ENCODE measurements at places on chromosomes 1 and 21. TPM values are rescaled to one million over a fixed set of nuclear protein-coding genes. Genes with fewer than 3 reads are reported as not detected.

DNA sequence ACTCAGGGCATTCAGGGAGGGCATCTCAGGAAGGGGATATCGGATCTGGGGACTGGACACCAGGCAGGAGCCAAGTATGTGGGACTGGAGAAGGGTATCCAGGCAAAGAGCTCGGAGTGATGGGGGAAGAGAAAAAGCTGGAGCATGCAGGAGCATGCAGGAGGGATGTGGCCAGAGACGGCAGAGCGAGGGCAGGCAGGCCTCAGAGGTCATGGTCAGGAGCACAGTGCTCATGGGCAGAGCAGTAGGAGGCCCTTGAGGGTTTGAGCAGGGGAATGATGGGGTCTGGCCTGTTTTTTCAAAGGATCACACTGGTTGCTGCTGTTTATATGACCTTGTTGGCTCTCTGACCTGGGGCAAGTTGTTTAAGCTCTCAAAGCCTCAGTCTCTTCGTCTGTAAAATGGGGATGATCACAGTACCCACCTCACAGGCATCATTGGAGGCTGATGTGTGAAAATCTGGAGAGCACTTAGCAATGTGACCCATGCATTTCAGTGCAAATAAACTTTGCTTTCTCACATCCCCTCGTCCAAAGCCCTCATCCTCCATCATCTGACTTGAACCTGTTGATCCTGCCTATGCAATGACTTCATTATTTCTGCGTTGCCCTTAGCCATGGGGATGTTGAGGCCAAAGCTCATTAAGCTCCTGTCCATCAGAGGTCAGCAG lies 273.1 kb downstream of the MATN1 start:
- no peak for DNase-seq
- H3K27ac ChIP-seq: no peak overlapping the region
- H3K27me3 ChIP-seq: no peaks in the 10 kb centered on the region
- no peaks in the 10 kb centered on the region for H3K4me1 ChIP-seq

DNA sequence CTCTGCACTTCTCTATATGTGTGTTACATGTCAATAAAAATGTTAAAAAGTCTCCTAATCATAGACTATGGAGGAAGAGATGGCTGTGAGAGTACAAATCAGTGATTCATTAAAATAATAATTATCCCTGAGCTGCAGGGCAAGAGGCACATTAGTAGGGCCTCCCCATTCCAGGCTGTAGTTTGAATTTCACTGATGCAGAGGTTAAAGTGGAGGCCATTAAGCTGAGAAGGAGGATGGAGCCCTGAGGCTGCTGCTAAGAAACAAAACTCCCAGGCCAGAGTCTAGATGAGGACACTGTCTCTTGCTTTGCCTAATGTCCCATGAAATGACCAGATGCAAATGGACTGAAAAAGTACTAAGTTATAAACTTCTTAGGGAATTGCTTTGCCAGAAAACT lies 89.1 kb upstream of the WDR26 start:
- no peaks in the 10 kb centered on the region for H3K4me1 ChIP-seq
- no peak for DNase-seq
- no peak overlapping the region for H3K27ac ChIP-seq
- no peaks in the 10 kb centered on the region for H3K27me3 ChIP-seq
- H3K4me3 ChIP-seq: no peak overlapping the region

GRCh38 chr1:156668801-156669637 lies 8.2 kb downstream of the NES start:
- H3K4me1 ChIP-seq: peaks cover 88% of the 10 kb centered on the region
- no peak overlapping the region for H3K4me3 ChIP-seq
- H3K27ac ChIP-seq: peak overlapping the region; percentile 99
- H3K27me3 ChIP-seq: no peaks in the 10 kb centered on the region
- DNase-seq: no peak

- no peaks in the 10 kb centered on the region for H3K27me3 ChIP-seq
- no peak overlapping the region for H3K4me3 ChIP-seq
- H3K36me3 ChIP-seq: no peaks in the 10 kb centered on the region
- no peak for DNase-seq
- no peak overlapping the region for H3K27ac ChIP-seq
These were observed 4.5 kb upstream of the ANKRD13C start for GRCh38 chr1:70358921-70359564.

DNA sequence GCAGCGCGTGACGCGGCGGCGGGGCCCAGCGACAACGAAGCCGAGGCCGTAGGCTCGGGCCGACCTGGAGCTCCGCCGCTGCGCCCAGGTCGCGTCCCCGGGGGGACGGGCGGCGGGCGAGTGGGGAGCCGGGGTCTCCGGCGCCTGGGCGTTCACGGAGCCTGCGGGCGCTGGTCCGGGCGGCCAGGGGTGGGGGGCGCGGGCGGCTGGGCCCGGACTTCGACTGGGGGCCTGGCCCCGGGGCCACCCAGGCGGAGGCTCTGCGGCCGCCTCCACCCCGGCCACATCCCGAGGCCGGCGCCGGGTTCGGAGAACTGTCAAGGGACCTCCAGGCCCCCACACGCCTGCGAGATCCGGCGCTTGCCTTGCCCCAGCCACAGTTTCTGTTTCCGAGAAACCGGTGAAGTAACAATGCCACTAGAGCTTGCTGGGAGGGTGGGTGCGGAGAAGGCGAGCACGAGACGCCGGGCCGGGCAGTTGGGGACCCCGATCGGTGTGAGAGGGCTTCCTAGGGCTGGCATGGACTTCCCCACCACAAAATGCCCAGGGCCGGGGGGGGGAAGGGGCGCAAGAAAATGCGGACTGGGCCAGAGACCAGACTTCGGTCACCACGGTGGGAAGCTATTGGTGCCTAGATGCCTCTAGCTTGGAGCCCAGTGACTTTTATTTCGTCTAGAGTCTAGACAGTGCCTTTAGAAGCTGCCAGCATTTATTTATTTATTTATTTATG lies 501 bp downstream of the FBXO6 start:
- H3K36me3 ChIP-seq: peaks cover 24% of the 10 kb centered on the region
- H3K4me1 ChIP-seq: no peaks in the 10 kb centered on the region
- H3K27ac ChIP-seq: peak overlapping the region; percentile 71
- H3K27me3 ChIP-seq: no peaks in the 10 kb centered on the region

DNA sequence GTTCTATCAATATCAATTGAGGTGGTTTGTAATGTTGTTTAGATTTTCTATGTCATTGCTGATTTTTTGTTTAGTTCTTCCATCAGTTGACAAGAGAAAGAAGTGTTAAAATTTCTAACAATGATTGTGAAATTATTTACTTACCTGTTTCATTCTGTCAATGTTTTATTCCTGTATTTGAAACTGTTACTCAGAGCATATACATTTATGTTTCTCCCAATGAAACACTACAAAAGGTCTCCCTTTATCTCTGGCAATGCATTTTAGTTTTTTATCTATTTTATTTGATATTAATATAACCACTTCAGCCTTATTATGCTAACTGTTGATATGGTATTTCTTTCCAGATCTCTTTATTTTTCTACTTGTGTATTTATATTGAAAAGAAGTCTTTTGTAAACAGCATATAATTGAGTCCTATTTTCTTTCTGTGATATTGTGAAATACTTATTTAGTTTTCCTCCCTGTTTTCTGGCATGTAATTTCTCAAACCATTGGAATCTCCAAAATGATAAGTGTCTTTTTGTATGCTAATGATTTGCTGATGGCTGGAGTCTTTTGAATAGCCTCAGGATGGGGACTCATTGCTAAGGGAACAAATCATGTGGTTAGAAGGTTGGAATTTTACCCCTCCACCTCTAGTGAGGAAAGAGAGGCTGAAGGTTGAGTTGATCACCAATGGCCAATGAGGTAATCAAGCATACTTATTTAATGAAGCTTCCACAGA lies 122.0 kb downstream of the ADSS2 start:
- DNase-seq: no peak
- no peaks in the 10 kb centered on the region for H3K36me3 ChIP-seq
- H3K27ac ChIP-seq: no peak overlapping the region
- H3K27me3 ChIP-seq: no peaks in the 10 kb centered on the region
- no peaks in the 10 kb centered on the region for H3K4me1 ChIP-seq
- no peak overlapping the region for H3K4me3 ChIP-seq

DNA sequence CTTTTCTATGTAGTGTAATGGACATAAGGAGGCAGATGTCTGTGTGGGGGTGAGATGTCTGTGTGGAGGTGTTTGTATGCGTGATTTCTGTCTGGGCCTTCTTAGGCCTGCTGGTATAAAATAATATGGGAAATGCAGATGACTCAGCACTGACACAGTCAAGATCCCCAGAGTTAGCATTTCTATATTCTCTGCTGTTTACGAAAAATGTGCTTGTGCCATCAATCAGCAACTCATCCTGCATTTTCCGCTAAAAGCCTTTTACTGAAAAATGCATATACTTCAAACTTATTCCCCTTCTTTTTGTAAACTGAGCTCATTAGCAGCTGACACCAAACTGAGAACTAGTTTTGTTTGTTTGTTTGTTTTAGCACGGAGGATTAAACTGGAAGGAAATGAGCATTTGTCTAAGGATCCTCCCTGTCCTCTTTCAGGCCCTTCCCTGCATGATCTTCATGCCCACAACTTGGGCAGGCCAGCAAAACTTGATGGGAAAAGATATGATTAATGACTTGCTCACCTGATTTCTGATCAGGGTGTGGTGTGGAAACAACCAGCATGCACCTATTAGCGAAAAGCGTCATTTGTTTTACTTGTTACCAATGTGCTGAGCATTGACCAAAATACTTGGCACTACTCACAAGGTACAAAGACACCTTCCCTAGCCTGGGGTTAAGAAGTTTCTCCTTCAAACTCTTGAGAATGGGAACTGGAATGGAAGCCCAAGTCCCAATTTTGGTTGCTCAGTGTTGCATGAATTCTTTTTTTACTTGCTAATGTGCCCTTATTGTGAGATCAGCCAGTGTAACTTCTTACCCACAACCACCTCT lies 77.4 kb downstream of the NDUFS5 start:
- H3K27ac ChIP-seq: peak overlapping the region; percentile 92
- no peak overlapping the region for H3K4me3 ChIP-seq
- peaks cover 34% of the 10 kb centered on the region for H3K4me1 ChIP-seq
- no peaks in the 10 kb centered on the region for H3K36me3 ChIP-seq
- DNase-seq: no peak
- no peaks in the 10 kb centered on the region for H3K27me3 ChIP-seq

DNA sequence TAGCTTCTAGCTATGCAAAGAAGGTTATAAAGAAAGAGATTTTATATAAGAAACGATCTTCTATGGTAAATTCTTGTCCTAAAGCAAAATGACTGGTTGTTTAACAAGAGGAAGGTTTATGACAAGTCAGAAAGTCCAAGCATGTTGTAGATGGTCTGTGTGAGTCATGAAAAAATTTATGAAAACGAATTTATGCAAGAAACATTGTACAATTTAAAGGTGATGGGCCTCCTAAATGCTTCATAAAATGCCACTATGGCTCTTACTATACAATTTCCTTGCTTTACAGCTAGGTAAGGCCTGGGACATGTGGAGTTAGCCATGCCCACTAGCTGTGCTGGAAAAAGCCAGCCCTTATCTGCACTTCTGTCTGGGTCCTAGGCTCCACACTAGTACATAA lies 125.4 kb downstream of the PTGER3 start:
- H3K4me3 ChIP-seq: no peak overlapping the region
- no peaks in the 10 kb centered on the region for H3K36me3 ChIP-seq
- no peak for DNase-seq
- H3K4me1 ChIP-seq: no peaks in the 10 kb centered on the region
- H3K27ac ChIP-seq: no peak overlapping the region

GRCh38 chr1:108961752-108962486 lies 1.4 kb downstream of the CLCC1 start:
- H3K4me1 ChIP-seq: peaks cover 30% of the 10 kb centered on the region
- H3K4me3 ChIP-seq: peak overlapping the region; percentile 73
- no peak for DNase-seq
- peaks cover 17% of the 10 kb centered on the region for H3K36me3 ChIP-seq

Gene FAM151A
- not detected for total RNA-seq

Gene IL23R
- total RNA-seq: not detected

Gene PLEKHN1
- total RNA-seq: not detected

Gene C1orf226
- total RNA-seq: 0.86 TPM

Gene S100A2
- 0.86 TPM for total RNA-seq

Gene RSPO1
- total RNA-seq: not detected
